ENCODE measurements at places on chromosomes 7 and 10. TPM values are rescaled to one million over a fixed set of nuclear protein-coding genes. Genes with fewer than 3 reads are reported as not detected.
A peak's percentile ranks its signal among the peaks of the same experiment; 100 is the strongest.

Gene KEL
- total RNA-seq: 0.20 TPM

Gene AZGP1
- total RNA-seq: not detected

- no peak for DNase-seq
Observed at GRCh38 chr10:122498521-122498920, 37.2 kb downstream of the HTRA1 start.

DNA sequence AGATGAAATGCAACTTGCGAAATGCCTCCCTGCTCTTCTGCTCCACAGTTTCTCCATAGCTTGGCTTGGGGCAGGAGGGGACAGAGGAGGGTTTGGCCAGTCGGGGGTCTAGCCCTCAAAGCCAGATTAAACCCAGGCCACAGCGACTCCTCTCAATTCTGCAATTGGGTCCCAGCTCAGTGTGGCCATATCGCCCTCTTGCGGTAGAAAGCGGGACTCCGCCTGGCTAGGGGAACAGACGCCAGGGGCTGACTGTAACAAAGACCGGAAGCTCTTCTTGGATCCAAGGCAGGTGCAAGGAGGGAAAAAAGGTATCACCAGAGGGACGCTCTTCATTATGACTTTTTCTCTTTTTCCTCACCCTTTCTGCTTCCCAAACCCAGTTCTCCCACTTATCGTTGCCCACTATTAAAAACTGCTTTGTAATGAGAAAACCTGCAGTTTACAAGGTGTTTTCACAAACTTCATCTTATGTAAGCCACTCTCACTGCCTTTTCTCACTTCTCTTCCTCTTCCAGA, 36.6 kb upstream of the TNPO3 start:
- peak; percentile 47 for DNase-seq

Gene PCGF6
- 10.7 TPM for total RNA-seq

Gene KCP
- total RNA-seq: 6.8 TPM

- no peak for DNase-seq
Observed at GRCh38 chr10:112826018-112826697, 123.9 kb upstream of the TCF7L2 start.

- no peak for DNase-seq
Observed at GRCh38 chr7:117012284-117012683, 59.0 kb downstream of the ST7 start.

DNA sequence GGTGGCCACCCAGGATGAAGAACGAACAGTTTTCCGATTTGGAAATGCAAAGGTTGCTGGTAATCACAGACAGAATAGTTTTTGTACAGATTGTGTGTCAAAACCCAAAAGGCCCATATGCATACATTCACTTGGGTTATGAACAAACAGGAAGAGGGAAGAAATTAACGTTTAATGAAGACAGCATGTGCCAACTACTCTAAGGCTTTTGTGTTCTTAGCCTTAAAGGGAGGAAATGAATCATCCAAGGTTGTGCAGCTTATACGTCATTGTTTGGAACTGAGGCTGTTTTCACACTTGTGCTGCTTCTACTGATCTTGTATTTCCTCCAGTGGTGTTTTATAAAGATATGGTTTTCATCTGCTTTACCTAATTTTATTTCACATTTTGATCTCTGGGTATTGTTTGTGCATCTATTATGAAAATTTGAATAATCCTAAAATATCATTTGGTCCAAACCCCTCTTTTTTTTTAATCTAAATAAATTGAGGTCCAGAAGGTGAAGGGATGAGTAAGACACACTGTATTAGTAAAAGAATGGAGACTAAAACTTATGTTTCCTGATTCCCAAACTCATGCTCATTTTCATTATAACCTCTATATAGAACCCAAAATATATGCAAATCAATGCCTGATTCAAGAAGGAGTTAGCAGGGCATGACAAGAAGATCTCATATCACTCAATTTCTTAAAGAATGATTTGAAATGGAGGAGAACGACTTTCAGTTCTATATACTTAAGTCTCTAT, 373.1 kb downstream of the THSD7A start:
- DNase-seq: peak; percentile 96

Gene CH25H
- 0.10 TPM for total RNA-seq

DNA sequence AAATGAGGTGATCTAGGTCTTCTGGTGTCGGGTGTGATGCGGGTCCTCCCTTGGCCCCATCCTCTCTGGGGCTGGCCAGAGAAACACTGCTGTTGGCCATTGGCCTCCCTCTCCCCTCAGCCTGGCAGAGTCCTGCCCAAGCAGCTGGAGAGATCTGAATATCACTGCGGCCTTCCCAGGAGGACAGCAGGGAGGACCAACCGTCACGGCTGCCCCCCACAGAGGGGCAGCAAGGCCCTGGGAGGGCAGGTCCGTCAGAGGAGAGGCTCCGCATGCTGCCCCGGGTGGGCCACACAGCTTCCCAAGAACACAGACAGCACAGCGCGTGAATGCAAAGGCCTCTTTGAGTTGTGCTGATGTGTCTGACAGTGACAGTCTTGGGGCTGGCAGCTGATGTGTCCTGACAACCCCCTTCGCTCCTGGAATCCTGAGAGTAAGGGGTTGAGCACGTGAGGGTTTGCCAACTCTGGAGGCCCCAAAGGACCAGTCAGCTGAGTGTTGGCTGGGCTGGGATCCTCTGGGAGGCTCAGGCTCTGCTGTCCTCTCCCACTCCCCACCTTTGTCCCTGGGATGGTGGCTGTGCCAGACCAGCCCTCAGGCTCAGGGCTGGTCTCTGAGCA, 132.5 kb upstream of the UNC5B start:
- DNase-seq: no peak

DNA sequence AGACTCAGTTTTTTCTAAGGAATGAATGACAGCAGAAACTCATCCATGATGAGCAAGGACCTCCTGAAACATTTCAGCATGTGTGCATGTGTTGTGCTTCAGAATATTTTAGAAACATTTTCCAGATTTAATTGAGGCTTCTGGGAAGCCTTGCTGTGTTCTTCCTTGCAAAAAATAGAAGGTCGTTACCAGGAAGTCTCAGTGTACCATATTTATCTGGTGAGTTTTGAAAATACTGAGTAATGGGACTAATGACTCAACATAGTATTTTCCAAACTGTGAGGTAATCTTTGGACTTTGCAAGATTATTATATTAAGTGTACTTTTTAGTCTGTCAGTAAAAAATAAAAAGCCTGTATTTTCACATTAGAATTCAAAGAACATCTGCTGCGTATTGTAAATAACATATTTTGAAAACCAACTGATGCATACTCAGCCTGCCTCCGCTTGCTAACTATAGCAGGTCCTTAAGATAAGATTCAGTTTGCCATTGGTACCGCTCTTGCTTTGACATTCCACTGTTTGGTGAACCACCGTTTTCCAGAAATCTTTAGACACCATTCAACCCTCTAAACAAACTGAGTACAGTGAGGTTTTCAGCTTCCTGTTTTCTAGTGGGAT, 739.6 kb upstream of the GALNT17 start:
- DNase-seq: peak; percentile 2

- DNase-seq: peak; percentile 73
Observed at GRCh38 chr7:26329520-26330255, 38.0 kb downstream of the SNX10 start.

Measured in renal cortical epithelial cell (primary cell).